ENCODE measurements at places on chromosomes 11 and 22.

- no peak for DNase-seq
These were observed 375 bp downstream of the LAYN start for GRCh38 chr11:111540937-111541253.

- DNase-seq: no peak
These were observed 34.4 kb upstream of the SUSD2 start for GRCh38 chr22:24146791-24147353.

- no peak for DNase-seq
These were observed 33.1 kb downstream of the CEP295 start for GRCh38 chr11:93694557-93694956.

DNA sequence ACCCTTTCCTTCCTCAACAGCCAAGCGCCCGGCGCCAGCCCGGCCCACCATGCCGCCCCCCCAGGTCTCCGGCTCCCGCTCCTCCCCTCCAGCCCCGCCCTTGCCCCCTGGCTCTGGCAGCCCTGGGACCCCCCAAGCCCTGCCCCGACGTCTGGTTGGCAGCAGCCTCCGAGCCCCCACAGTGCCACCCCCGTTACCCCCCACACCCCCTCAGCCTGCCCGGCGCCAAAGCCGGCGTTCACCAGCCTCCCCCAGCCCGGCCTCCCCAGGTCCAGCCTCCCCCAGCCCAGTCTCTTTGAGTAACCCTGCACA, 3.3 kb upstream of the PDXP start:
- no peak for DNase-seq

DNA sequence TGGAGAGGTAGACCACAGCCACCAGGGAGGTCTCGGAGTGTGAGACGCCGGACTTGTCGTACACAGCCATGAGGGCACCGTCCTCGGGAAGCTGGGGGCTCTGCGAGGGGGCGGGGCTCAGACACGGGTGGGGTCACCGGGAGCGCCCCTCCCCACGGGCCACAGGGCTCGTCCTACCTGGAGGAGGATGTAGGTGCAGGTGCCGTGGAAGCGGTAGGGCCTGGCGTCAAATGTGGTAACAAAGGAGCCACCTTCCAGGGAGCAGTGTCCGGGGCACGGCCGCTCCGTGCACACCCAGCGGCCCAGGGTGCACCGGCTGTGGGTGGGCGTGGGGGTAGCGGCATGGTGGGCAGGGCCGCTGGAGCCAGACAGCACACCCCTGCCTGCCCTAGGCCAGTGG, 7.5 kb downstream of the MUC6 start:
- DNase-seq: no peak
